ENCODE measurements at places on chromosomes 16 and 17.

GRCh38 chr16:3148256-3149192 lies 13.7 kb downstream of the ZNF213 start:
- no peak for DNase-seq

GRCh38 chr17:3762922-3763776 lies 37.8 kb downstream of the ITGAE start:
- DNase-seq = peak; percentile 71

- no peak for DNase-seq
These were observed 4.5 kb upstream of the FOXL1 start for GRCh38 chr16:86573646-86574508.

DNA sequence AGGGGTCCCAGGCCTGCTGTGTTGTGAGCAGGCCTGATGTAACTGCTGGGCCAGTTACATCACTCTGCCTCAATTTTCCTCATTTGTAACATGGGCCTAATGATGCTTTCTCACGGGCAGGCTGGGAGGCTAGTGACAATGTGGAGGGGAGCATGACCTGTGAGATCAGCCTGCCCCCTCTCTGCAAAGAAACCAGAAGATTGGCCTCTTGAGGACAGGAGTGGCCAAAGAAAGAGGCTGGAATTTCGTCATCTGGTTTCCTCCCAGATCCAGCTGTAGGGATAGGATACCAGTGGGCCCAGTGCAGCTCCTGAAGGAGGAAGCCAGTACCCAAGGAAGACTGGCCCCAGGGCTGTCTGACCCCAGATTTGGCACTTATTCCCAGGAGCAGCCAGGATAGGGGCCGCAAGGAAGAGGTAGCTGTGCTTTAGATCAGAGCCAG lies 615 bp upstream of the SREBF1 start:
- no peak for DNase-seq

DNA sequence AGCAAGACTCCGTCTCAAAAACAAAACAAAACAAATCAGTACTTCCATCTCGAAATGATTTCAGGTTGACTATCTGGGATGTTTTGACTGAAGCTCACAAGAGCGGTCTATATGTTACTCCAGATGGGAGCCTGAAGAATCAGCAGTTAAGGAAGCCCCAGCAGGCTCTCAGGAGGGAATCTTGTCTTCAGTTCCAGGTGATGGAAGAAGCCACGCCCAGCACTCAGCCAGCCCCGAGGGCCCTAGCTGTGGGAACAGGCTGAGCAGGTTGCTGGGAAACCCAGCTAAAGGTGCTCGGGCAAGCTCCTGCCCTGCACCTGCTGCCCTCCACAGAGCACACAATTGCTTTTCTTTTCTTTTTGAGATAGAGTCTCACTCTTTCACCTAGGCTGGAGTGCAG lies 32.4 kb downstream of the WIPI1 start:
- DNase-seq = no peak

- DNase-seq = no peak
These were observed 7.7 kb upstream of the RARA start for GRCh38 chr17:40301315-40301714.

DNA sequence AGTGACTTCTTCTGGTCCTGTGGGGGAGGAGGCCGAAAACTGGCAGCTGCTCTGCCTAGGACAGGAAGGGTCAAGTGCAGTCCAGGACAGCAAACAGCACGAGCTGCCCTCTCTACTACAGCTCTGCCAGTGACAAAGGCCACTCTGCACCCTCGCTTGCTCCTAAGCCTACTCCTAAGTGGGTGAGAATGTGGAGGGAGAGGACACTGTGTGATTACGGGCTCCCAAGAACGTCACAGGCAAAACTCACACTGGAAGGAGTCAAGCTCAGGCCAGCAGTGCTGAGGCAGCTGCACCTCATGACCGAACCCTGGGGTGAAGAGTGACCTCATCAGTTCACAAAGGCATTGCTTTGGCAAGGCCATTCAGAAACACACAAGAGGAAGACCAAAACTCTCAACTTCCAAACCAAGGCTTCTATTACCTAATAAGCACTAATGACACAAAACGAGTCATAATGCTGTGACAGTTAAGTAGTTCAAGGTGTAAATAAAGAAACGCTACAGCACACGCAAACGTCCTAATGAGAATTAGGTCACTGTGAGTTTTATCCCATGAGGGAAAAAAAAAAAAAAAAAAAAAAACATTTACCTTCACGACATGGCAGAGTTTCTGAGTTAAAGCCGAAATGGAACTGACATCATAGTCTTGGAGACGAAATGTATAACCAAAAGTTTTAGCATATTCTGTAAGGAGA lies 35.1 kb downstream of the MARF1 start:
- no peak for DNase-seq

DNA sequence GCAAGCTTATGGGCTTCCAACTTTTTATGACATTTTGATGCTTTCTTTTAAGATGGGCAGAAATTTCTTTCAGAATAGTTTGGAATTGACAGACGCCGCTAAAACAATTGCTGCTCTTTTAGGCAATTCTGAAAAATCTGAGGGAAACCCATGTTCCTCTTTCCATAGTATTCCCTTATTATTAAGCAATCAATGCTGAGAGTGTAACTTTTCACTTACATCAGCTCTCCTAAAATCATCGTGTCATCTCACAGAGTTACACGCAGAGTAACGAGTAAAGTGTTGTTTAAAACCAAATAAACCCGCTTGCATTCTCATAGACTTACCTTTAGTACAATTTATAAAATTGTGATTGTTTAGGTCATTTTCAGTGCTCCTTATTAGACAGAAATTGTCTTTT lies 150.6 kb downstream of the MAF start:
- DNase-seq = no peak

DNA sequence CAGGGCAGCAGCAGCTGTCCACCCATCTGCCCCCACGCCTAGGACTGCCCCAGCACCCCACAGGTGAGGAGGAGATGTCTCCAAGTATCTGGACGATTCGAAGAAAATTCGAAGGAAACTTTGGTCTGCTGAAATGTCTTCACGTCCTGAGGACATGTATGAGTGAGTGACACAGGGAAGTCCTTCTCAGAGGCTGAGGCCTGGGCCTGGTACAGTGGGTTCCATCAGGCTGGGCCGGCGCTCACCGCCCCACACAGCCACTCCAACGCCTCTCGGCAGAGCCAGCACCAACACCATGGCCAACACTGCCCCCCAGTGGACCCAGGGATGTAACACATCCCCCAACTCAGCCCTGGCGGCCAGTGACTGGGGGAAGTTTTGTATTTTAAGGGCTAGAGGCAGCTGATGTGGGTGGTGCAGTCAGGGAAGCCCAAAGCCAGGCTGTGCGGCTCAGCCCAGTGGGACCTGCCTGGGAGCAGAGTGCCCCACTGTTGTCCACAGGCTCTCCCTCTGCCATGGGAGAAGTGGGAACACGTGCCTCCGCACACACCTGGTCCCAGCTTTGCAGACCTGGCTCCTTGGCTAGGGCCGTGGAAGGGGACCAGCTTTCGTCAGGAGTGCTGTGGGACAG lies 55.8 kb upstream of the FASN start:
- DNase-seq = peak; percentile 87

- no peak for DNase-seq
These were observed 22.1 kb downstream of the CYB561 start for GRCh38 chr17:63423963-63424362.

DNA sequence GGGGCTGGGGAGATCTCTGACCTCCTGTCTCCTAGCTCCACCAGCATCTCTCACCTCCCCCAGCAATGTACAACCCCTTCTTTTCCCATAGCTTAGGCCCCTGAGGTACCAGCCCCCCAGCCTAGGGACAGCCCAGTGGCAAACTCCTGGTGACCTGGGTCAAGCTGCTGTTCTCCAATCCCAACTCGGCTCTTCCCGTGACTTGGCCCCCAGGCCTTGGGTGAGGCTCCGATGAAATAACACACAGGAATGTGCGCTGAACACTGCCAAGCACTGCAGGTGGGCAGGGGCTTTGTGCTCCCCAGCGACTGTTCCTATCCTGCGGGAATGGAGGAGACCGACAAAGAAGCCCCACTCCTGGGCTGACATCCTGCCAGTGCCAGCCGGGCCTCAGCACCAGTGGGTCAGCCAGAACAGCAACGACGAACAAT lies 63.7 kb upstream of the AMZ2 start:
- DNase-seq = no peak

All from CD4-positive, alpha-beta T cell treated with Interferon alpha-2 for 1 hour (primary cell).